ENCODE measurements at places on chromosomes 16 and 17.

DNA sequence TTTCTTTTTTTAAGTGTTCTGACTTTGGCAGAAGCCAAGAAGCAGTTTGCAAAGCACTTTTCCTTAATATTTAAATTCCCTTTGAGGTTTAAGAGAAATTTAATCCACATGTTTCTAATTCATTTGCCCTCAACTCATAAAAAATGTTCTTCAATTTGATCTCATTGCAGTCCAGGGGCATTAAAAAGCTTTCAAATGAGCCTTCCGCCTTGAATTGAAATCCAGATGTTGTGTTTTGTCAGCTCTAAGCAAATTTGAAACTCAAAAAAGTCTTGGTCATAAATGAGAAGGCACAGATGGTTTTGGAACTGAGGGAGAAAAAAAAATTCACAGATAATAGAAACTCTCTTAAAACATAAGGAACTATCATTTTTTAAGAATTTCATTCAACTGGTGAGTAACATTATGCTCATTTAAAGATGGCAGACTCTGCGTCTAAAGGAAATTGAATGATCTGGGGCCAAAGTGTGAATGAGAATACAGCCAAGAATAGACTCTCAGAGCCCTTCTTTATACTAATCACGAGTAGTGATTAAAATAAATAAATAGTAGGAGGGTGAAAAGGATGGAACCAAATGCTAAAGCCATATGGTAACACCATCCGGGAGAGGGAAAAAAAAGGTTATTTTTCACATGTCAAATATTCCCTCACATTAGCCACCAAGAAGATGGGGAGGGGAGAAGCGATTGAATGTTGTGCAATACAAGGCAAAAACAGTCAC lies 1304.7 kb downstream of the CDH8 start:
- DNase-seq, result peak; percentile 4

DNA sequence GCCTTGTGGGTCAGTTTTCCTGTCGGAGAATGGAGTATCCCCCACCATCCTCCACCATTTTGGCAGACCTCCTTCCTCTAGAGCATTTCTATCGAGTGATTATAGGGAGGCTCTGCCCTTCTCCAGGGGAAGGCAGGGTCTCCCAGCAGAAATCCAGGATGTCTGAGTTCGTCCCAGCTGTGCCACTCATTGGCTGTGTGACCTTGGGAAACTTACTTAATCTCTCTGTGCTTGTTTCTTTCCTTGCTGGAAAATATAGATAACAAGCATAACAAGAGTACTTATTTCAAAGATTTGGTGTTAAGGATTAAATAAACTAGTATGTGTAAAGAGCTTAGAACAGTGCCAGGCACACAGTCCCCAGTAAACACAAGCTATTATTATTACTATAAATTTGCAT lies 14.8 kb downstream of the ATP2A3 start:
- DNase-seq, result no peak

DNA sequence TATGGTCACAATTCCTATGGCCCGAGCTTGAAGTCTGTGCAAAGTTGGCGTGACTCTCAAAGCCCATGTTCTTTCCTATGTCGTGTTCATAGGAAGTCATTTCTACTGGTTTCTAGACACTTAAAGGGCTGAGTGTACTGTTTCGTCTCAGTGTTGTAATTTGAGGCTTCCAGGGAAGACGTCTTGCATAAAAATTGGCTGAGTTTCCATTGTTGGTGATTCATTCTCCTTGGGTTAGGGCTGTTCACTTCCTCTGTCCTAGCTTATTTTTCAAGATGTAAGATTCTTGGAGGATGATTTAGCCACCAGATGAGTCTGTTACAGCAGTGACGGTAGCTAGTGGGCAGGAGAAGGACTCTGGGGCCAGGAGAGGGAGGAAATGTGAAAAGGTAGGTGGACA lies 43.1 kb downstream of the PIK3R5 start:
- DNase-seq, result peak; percentile 41

- no peak for DNase-seq
Measured at GRCh38 chr17:63653050-63653449, 30.8 kb downstream of the MAP3K3 start.

DNA sequence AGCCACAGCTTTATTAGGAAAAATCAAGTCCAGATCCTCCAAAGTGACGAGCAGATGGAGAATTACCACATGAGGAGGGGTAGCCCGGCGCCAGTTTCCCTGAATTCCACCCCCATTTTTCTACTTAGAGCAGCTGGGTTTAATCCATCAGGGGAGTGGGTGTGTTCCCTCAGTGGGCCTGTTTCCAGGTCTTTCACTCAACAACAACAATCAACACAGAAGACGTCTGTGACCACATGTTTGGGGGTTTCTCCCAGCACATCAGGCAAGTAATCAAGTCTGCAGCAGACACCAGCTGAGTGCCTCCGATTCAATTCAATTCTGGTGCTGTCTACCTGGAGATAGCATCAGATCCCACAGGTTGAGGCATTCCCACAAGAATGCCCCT lies 6.8 kb downstream of the SLC6A2 start:
- peak; percentile 94 for DNase-seq

DNA sequence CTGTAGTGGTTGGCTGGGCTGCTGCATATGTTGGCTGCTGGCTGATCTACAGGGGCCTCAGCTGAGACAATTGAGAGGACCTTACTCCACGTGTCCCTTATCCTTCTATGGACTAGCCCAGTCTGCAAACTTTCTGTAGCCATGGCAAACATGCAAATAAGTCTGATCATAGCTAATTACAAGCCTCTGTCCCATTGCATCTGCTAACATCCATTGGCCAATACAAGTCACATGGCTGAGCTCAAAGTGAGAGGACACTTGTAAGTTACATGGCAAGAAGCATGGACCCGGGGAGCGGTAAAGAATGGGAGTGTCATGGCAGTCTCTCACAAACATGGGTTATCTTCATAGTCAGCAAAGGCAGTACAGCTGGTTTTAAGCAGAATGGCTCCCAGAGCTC lies 11.6 kb upstream of the IL4R start:
- DNase-seq, result no peak
